ENCODE measurements at places on chromosomes 16 and 17. TPM values are rescaled to one million over a fixed set of nuclear protein-coding genes. Genes with fewer than 3 reads are reported as not detected.

Gene VTN
- 139 TPM for total RNA-seq

Gene CCL7
- total RNA-seq: not detected

Gene TERB1
- 0.29 TPM for total RNA-seq

Gene ZNF423
- 47.7 TPM for total RNA-seq

Gene NACA2
- total RNA-seq: not detected

Gene MNT
- 32.1 TPM for total RNA-seq

Gene OR3A3
- not detected for total RNA-seq

Gene HOXB6
- 0.96 TPM for total RNA-seq

Gene OR1F1
- not detected for total RNA-seq

Gene CLEC19A
- not detected for total RNA-seq

Gene GPRC5C
- 207 TPM for total RNA-seq

Gene SLC5A10
- not detected for total RNA-seq

All from progenitor cell of endocrine pancreas (in vitro differentiated cells).